Activated effector memory CD4-positive, alpha-beta T cell treated with Interleukin-2 at 50 U/mL for 16 hours (primary cell): ENCODE measurements at places on chromosomes 7 and 10.
A peak's percentile ranks its signal among the peaks of the same experiment; 100 is the strongest.

DNA sequence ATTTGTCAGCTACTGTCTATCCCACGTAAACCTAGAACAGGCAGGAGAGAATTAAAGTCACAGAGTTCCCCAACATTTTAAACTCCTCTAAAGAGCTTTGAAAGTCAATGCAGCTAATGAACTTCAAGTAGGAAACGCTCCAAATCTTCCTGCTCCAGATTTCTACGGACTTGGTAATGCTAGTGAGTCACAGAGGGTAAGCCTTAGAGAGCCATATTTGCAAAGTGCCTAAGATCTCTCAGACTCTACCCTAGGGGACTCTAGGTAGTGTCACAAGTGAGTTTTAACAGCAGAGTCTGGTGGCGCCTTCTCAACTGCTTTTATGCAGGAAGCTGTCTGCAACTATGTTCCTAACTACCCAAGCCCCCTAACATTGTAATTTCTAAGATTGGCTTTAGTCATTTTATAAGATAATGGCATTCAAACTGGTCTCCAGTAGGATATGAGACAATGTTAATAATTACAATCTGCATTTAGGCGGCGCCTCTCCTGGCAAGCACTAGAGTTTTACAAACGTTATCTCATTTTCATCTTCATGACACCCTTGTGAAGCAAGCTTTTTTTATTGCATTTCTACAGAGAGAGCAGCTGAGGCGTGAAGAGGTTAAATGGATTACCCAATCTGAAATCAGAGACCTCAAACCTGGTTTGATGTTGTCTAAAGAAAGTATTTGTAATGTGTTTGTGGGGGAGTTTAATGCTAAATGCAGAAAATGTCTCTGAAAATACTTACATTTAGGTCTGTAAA is 22.0 kb upstream of the FZD1 start:
- no peak for DNase-seq

GRCh38 chr10:116669832-116670644 is 49.3 kb downstream of the PNLIPRP2 start:
- no peak for DNase-seq

GRCh38 chr7:816751-817671 is 15.3 kb upstream of the SUN1 start:
- DNase-seq = peak; percentile 18

GRCh38 chr10:80131499-80131901 is 1.0 kb upstream of the PLAC9 start:
- no peak for DNase-seq

GRCh38 chr10:5856701-5857004 is 33.0 kb downstream of the ANKRD16 start:
- DNase-seq = no peak
